ENCODE measurements at places on chromosomes 4 and X.

- no peak for DNase-seq
These were observed 171.0 kb downstream of the GPM6A start for GRCh38 chr4:175641024-175641423.

DNA sequence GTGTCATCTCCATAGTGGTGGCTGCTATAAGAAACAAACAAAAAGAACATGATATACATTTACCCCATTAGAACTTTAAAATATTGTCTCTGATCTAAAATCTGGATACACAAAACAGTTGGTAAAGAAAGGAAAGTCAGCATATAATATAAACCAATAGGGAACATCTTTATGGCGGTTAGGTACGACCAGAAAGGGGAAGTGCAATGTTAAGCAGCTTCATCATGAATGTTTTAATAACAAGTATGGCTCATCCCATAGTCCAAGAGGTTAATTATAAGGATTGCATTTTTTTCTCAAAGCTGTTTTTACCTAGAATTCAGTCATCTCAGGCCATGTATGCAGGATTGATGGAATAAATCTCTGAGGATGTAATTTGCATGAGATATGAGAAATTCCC lies 1869.7 kb downstream of the PCDH7 start:
- no peak for DNase-seq

DNA sequence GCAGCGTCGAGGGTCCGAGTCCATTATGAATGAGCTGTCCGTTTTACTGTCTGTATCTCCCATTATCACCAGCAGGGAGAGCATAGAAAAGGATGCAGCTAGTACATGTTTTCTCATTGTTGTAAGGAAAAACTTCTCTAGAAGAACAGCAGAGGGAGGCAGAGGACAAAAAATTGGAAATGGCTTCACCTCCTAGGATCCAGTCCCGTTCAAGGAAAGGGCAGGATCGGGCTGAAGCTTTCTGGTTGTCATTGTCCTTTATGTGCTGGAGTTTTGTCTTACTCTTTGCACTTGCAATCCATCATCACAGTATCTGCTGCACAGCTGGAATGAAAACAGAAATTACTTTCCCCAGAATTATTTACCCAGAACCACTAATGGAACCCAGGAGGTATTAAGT lies 14.7 kb downstream of the NDP start:
- DNase-seq, result peak; percentile 72

GRCh38 chrX:140804292-140804691 lies 94.7 kb downstream of the LINC00632 start:
- DNase-seq, result no peak

DNA sequence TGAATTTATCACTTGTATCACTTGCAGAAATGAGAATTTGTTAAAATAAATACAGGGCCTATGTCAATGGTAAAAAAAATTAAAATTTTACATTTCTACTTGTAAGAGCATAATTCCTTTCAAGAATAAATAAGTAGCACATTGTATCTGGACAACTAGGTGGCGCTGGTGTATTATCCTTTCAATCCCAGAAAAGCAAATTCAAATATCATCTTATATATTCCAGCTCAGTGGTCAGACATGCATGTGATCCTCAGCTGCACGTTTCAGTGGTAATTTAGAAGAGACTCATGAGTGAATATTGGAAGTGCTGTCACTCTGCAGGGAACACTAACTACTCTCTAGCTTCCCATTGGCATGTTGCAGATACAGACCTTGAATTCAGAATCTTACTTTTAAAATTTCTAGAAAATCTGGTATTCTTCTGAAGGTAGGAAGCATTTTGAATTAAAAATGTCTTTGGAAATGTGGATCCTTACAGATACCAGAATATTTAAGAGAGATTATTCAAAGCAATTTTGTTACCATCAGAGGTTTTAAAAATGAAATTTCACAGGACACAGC lies 1414.7 kb upstream of the TENM3 start:
- peak; percentile 34 for DNase-seq
